SW 1271 (cell line): ENCODE measurements at places on chromosomes 12 and 14.

GRCh38 chr14:67571275-67571990 lies 28.6 kb downstream of the PIGH start:
- peak; percentile 62 for DNase-seq

DNA sequence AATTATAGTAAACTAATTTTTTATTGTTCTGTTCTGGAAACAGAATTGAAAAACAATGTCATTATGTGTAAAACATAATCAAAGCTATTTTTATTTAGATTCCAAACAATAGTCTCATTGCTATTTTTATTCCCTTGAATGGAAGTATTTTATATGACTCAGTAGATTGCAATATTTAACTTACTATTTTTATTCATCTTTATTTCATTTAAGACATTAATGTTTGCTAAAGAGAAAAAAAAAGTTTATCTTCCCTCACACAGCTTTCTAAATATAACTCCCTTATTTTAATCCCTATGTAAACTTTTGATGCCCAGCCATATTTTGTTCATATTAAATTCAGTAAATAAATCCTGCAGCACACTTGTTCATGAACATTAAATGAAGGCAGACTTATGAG lies 622.4 kb downstream of the SLC6A15 start:
- DNase-seq, result no peak

DNA sequence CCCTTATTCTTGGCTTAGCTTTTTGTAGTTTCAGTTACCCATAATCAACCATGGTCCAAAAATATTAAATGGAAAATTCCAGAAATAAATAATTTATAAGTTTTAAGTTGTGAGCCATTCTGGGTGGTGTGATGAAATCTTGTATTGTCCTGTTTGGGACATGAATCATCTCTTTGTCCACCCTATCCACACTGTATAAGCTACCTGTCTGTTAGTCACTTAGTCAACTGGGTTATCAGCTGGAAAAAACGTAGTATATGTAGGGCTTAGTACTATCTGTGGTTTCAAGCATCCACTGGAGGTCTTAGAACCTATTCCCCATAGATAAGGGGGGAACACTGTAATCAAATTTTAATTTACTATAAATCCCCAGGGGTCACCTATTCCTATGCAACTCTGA lies 52.7 kb downstream of the NKX2-1 start:
- no peak for DNase-seq

- DNase-seq, result no peak
Measured at GRCh38 chr14:89121968-89122620, 294.9 kb downstream of the FOXN3 start.

DNA sequence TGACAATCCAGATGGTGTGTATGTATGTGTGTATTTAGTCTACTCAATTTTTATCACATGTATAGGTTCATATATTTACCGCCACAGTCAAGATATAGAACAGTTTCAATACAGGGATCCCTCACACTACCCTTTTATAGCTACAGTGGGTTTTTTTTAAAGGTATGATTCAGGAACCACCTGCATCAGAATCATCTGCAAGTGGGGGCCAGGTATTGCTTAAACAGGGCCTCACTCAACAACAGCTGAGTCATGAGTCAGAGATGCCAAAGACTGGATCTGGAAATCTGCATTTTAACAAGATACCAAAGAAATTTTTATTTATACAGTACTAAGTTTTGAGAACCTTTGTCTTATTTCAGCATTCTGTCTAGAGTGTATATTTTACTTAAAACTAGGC lies 117.6 kb downstream of the SLC35F4 start:
- DNase-seq, result no peak
